ENCODE measurements at places on chromosomes 4 and X.

- no peak for DNase-seq
These were observed 1382.5 kb downstream of the C4orf33 start for GRCh38 chr4:130478406-130478805.

GRCh38 chr4:174012135-174012885 is 271.2 kb downstream of the FBXO8 start:
- DNase-seq, result no peak

- DNase-seq, result no peak
These were observed 41.9 kb upstream of the NSG1 start for GRCh38 chr4:4344915-4345527.

DNA sequence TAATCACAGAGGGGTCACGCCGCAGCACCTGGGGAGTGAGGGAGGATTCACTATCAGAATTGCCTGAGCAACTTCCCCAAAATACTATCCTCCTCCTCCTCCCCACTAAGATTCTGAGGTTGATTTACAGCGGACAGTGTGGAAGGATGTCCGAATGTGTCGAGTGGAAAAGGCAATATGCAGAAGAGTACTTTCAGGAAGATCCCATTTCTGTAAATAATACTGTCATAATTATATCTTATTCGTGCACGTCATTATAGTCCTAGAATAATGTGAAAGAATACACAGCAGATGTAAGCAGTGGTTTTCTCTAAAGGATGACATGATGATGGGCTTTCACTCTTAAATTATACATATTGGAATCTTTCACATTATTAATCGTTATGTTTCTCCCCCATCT is 149.8 kb upstream of the NOCT start:
- DNase-seq, result no peak

GRCh38 chrX:144295921-144296320 is 412.1 kb downstream of the UBE2NL start:
- no peak for DNase-seq

DNA sequence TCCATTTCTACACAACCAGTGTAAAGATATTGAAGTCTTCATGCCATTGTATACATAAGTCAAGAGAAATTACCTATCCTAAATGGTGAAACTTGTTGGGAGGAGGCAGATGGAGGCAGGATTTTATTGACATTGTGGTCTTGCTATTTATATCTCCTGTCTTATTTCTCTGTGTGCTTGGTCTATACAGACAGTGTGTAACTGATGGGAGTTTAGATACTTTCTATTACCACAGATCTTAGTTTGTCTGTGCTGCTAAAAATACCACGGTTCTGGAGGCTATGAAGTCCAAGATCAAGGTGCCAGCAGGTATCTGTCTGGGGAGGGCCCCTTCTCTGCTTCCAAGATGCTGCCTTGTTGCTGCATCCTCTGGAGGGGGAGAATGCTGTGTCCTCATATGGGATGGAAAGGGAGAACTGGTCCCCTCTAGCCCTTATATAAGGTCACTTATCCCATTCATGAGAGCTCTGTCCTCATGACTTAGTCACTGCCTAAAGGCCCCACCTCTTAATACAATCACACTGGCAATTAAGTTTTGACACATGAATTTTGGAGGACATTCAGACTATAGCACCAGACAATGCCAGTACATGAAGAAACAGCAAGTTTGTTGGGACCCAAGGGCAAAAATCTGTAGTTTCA is 62.4 kb downstream of the SYNPO2 start:
- DNase-seq, result no peak

- DNase-seq, result peak; percentile 26
These were observed 99.1 kb upstream of the FAM47C start for GRCh38 chrX:36908801-36909675.

GRCh38 chrX:153060095-153060445 is 3.8 kb downstream of the PNMA3 start:
- DNase-seq, result no peak

GRCh38 chr4:185787926-185788679 is 23.9 kb downstream of the SORBS2 start:
- DNase-seq, result peak; percentile 7

DNA sequence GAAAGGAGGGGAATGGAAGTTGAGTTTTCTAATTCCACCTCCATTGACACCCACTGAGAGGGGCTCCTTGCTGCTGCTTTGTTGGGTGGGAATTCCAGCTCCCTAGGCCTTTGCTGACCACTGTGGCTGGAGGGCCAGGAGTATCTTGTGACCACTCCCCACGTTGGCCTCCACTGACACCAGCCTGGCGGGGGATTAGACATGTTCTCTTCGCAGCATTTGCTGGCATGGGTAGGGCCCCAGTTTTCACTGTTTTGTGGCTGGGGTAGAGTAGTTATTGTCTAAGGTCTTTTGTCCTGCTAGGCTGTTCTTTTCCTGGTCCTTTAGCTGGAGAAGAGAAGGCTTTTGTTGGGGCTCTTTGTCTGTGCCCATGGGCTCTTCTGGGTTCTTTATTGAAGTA is 116.7 kb downstream of the CDKL5 start:
- no peak for DNase-seq

Data from NCI-H1105 treated with DMSO at 0.1 percent for 48 hours (cell line).